ENCODE measurements at places on chromosomes 13 and 19.

DNA sequence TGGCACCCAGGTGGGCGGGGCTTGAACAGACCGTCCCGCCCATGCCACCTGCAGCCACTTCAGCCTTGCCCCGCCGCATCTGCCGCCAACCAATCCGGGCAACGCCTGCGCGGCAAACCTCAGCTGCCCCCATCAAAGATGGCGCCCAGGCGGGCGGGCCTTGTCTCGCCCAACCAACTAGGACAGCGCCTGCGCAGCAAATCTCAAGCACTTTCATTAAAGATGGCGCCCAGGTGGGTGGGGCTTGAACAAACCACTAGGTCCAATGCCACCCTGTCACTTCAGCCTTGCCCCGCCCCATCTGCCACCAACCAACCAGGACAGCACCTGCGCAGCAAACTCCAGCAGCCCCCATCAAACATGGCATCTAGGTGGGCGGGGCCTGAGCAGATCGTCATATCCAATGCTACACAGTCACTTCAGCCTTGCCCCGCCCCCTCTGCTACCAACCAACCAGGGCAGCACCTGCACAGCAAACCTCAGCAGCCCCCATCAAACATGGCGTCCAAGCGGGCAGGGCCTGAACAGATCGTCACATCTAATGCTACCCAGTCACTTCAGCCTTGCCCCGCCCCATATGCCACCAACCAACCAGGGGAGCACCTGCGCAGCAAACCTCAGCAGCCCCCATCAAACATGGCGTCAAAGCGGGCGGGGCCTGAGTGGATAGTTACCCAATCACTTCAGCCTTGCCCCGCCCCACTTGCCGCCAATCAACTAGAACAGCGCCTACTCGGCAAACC is 1.4 kb downstream of the PEG3 start:
- DNase-seq: no peak

DNA sequence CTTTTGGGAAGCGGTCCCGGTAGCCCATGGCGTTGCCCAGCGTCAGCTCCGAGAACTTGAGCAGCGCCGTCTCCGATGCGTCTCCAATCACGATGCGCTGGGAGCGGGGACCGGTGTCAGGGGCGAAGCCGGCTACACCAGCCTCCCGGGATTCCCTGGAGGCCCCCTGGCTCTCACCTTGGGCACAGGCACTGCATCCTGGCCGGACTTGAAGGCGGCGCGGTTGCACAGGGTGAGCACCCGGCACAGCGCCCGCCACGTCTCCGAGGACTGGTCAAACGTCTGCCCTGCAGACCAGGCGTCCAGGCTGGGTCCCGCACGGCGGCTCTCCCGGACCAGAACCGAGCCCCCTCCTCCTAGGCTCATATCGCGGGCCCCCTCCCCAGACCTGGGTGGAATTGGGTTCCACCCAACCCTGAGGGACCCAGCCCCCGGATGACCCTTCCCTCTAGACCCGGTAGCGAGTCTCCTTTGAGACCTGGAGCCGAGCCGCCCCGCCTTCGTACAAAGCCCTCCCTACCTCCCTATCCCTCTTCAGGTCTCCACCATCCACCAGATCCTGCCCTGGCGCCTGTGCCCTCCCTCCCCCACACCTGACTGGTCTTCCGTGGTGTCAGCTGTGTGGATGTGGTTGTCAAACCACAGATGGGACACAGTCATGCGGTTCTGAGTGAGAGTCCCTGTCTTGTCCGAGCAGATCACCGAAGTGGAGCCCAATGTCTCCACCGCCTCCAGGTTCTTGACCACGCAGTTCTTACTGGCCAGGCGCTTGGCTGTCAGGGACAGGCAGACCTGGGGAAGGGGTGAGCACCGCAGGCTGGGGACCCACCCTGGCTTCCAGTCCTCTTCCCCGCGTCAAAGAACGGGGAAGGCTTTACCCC is 4.8 kb downstream of the ATP4A start:
- DNase-seq: no peak

GRCh38 chr13:75445717-75446499 is 36.1 kb downstream of the TBC1D4 start:
- DNase-seq: no peak

DNA sequence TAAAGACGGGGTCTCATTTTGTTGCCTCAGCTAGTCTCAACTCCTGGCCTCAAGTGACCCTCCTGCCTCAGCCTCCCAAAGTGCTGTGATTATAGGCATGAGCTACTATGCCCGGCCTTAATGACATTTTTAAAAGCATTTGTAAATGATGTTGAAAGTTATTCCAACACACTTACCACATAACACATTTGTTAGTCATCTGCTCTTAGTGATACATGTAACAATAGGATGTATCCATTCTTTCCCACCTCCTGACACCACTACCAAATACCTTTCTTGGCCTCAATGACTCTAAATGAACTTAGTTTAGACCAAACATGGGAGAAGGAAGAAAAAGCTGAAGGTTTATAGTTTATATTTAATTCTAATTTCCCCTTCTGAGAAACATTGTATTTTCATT is 59.8 kb upstream of the MEDAG start:
- no peak for DNase-seq

DNA sequence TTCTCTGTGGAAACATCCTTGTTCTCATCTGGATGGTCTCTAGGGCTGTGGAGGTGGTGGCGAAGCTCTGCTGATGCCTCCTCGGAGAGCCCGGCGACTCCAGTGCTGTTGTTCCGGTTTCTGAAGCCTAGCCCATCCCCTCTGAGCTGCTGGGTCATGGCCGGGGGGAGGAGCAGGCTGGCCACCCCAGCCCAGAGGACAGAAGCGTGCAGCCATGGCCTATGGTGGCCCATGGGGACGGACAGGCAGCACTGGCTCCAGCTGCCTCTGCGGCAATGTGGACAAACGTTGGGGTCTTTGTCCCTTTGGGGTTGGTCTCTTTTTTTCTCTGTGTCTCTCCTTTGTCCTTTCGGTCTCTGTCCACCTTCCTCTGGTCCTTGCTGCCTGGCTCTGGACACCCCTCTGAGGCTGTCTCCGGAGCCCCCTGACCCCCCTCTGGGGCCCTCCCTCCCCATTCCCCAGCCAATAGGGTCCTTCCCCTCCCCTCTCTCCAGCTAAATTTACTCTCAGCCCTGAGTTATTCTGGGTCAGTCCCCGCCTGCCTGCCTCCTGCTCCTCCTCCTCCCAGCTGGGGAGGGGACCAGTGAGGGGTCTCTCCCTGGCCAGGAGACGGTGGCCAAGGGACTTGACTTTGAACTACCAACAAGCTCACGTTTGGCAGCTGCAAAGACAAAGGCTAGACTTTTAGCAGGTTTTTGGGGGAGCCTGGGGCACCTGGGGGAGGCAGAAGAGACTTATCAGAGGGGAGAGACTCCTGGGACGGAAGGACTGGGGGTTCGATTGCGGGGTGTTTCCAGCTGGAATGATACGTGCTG is at the start of gene HRC:
Gene HRC (minus strand): TSS at position 392 of the 815 bp plus-strand sequence. CDS start 159 bp downstream, at position 233.
- DNase-seq: no peak

- DNase-seq: peak; percentile 23
Observed at GRCh38 chr19:30799865-30800755, 427.9 kb downstream of the ZNF536 start.

DNA sequence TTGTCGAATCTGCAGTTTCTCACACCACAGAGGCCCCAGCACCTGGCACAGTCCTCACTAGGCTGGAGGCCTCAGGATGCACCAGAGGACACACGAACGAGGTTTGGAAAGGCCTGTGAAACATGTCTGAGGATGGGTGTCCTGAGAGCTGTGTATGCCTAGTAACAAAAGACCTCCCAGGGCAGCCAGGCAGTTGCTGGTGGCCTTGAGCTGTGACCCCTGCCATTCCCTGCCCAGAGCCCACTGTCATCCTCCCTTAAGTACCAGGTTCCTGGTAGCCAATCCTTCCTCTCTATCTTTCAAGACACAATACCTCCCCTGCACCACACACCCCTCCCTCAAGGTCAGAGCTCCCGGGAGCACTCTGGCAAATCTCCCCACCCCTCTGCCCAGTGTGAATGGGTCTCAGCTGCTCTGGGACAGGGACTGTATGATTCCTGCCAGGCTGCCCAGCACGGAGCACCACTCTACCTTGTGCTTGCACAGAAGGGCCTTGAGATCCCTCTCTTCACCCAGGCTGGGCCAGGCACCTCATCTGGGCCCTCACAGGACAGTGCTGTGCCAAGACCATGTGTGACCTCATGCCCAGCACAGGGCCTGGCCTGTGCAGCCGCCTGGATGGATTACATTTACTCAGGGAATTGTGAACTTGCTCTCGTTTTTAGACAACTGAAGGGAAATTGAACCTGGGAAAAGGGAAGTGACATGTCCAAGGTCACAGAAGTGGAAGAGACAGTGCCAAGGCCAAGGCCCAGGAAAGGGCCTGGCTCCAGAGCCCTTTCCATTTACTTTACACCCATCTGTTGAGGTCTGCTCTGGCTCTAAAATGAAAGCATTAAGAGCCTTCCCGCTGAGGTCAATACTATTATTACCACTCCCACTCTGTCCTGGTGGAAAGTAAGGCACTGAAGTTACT is 2.2 kb downstream of the ZNF787 start:
- no peak for DNase-seq

DNA sequence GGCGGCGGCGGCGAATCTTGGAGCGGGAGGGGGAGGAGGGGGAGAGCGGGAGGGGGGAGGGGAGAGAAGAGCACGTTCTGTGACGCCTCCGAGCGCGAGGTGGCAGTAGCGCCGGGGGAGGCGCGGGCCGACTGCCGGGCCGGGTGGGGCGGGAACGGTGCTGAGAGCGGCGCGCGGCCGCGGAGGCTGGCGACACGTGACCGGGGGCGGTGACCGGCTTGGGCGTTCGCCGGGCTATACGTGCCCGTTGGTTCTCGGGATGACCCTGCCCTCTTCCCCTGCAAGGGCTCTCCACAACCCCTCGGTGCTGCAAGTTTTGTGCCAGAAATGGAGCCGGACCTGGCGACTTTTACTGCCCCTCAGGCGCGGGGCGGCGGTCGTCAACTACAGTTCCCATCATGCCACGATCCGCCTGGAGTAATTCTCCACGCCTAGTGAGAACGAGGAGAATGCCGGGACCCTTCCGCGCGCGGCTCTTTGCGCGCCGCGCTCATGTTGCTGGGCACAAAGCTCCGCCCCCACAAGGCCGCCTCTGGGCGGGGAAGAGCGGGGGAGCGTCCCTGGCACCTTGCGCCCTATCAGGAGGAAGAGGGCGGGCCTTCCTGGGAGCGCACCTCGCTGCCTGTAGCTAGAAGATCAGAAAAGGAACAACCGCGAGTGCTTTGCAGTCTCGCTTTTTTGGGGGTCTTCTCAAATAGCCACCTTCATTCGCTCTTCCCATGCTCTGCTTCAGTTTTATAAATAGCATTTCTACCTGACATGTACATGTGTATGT is at the start of gene KPNA3:
Gene KPNA3 (minus strand): TSS at position 133 of the 775 bp plus-strand sequence. CDS start 176 bp downstream, outside the sequence.
- DNase-seq: peak; percentile 96

- DNase-seq: peak; percentile 94
Observed at GRCh38 chr19:46634045-46634655, 1.9 kb downstream of the GNG8 start.

- no peak for DNase-seq
Observed at GRCh38 chr19:40627486-40628279, 26.5 kb downstream of the LTBP4 start.

GRCh38 chr19:48540110-48540509 is 11.9 kb upstream of the SULT2B1 start:
- DNase-seq: no peak

GRCh38 chr13:40031031-40031430 is 375.6 kb downstream of the COG6 start:
- DNase-seq: no peak

- no peak for DNase-seq
Observed at GRCh38 chr13:31102905-31103304, 58.8 kb downstream of the HSPH1 start.

- no peak for DNase-seq
Observed at GRCh38 chr13:80408270-80408669, 67.3 kb upstream of the SPRY2 start.

- DNase-seq: no peak
Observed at GRCh38 chr13:39712626-39713025, 57.2 kb downstream of the COG6 start.

GRCh38 chr19:38557205-38557799 is 60.5 kb downstream of the MAP4K1 start:
- DNase-seq: no peak

- no peak for DNase-seq
Observed at GRCh38 chr19:16508546-16508945, 12.4 kb downstream of the C19orf44 start.

- DNase-seq: peak; percentile 16
Observed at GRCh38 chr13:98998831-98999638, 21.2 kb upstream of the DOCK9 start.

DNA sequence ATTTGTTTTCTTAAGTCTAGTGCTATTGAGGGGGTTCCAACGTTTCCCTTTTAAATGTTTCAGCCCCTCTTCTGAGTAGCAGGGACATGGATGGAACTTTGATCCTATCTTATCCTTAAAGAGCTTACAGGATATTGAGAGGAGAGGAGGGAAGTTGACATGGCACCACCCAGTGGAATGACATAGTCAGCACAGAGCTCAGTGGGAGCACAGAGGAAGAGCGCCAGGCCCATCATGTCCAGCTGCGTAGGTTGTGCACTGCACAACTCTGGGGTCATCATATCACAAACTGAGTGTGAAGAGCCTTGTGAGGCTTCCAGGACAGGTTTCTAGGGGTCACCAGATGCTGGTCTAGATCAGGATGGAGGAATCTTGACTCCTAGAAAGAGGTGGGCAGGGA is 4.6 kb upstream of the CDC42EP5 start:
- no peak for DNase-seq

Measured in stimulated activated CD4-positive, alpha-beta T cell treated with anti-CD3 and anti-CD28 coated beads, Interleukin-4, amount 100 ng/mL, for 1 hour (primary cell).